ENCODE measurements at places on chromosomes 12 and 14.

DNA sequence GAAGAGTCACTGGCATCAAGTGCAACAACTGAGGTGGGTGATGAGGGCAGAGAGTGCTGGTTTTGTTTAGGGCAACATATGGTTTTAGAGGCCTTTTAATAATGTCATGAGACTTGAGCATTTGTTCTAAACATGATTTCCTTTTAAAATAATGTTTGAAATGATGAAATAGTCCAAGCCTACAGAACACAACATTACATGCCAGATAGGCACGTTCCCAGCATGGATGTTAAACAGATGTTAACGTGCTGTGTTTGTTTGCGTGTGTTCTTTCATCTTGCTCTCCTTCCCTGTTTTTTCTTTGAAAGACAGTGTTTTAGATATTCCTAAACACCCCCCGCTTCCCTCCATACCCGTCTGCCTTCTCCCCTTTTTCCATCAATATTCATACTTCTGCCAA, 82.3 kb downstream of the RGS6 start:
- no peak for DNase-seq

DNA sequence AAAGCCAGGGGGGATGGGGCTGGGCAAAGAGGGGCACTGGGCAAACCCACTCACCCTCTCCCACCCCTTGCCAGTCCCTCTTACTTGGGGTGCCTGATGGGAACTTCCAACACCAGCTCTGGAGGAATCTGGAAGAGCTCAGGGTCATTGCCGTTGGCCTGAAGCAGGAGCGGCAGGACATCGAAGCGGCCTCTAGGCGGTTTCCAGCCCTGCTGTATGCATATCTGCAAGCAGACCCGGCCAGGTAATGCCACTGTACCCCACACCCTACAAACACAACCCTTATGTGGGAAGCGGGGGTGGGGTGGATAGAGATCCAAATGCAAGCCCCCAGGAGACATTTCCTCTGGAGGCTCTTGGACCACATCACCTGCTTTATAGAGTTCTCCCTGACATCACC, 83.6 kb downstream of the NOS1 start:
- no peak for DNase-seq

DNA sequence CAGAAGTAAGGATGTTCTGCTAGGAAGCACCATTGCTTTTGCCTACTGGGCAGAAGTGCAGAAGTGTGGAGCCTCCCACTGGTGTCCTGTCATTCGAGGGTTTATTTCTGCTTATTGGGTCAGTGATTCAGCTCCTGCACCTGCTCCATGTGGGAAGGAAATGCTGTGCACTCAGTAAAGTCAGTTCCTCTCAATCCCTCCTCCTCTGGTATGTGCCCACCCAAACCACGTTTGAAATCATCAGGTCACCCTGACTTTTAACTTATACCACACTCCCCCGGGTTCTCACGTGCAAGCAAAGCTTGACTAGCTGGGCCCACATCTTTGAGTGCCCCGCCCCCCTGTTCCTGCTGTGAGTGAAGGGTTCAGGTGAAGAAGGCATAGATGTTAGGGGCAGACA, 223.7 kb downstream of the CHST11 start:
- no peak for DNase-seq

DNA sequence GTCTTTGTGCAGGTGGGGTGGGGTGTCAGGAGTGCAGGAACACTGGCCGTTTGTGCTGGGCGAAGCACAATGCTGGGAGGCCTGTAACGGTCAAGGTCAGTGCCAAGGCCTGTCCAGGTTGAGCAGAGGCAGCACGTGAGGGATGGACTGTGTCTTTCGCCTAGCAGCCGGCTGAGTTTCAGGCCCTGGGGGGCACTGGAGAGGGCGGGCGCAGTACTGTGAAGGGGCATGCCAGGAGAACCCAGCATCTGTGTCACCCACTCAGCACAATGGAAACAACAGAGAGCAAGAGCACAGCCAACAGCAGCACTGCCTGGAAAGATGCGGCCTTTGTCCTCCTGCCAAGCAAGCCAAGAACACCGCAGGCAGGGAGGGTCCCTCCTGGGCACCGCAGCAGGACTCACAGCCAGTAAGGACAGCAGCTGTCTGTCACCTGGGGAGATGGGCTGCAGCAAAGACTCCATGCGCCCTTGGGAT, 25.2 kb downstream of the SLC25A47 start:
- DNase-seq = no peak

GRCh38 chr12:56571121-56571520, 49.5 kb downstream of the RBMS2 start:
- DNase-seq = no peak

DNA sequence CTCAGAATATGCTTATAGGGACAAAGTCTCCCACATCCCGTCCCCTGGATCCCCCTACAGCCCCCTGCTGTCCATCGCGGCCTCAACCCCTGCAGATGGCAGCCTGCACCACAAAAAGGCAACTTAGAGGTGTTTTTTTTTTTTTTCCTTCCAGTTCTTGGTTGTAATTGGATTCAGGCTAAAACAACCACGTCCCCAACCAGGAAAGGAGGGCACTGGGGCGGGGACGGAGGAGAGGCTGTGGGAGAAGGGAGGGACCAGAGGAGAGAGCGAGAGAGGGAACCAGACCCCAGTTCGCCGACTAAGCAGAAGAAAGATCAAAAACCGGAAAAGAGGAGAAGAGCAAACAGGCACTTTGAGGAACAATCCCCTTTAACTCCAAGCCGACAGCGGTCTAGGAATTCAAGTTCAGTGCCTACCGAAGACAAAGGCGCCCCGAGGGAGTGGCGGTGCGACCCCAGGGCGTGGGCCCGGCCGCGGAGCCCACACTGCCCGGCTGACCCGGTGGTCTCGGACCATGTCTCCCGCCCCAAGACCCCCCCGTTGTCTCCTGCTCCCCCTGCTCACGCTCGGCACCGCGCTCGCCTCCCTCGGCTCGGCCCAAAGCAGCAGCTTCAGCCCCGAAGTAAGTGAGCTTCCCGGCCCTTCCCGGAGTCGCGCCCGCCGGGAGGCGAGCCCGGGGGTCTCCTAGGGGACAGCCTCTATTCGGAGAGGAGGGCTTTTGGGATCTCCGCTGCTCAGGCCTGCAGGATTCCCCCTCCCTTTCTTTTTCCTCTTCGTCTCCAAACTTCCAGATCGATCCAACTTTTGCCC, at the start of gene MMP14:
Gene MMP14, plus strand, starts transcription at position 285 of the 813 bp plus-strand sequence. Its CDS starts 233 bp downstream, at position 518.
- no peak for DNase-seq

DNA sequence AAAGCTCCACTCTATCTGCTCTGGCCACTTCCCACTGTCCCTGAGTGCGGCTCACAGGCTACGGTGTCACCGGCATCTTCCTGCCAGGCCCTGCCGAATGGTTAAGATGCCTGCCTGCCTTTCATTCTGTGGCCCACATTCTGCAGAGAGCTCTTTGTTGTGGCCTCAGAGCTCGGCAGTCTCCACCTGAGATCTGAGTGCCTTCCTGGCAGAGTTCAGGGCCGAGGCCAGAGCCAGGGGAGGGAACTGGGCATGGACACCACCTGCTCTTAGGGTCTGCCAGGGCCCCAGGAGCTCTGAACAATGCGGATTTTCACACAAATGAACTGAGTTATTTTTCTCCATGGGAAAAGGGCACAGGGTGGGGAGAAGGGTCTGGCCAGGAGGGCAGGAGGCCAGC, 127.2 kb downstream of the RBM19 start:
- no peak for DNase-seq

DNA sequence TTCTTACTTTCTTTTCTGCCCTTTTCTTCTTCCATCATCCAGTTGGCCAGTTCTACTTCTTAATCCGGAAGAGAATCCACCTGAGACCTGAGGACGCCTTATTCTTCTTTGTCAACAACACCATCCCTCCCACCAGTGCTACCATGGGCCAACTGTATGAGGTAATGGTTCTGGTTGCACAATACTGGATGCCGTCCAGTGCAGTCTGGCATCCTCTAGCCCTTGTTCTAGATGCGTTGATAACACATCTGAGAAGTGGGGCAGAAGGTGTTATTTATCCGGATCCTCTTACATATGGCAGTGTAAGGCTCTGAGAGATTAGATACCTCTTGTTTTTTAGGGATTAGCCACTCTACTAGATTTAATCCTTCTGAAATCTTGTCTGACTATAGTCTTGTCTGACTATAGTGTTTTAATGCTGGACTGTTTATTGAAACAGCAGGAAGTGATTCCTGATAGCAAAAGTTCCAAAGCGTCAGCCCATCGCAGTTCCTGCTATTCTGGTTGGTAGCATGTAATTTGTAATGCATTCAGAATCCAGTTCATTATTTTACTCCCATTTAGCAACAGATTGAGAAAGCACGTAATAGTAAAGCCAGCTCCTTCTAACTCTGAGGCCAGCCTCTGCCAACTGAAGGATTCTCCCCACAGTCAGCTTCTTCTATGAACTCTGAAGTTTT, 7.9 kb downstream of the GABARAPL1 start:
- no peak for DNase-seq

- no peak for DNase-seq
These were observed 602 bp downstream of the PMEL start for GRCh38 chr12:55965240-55965639.

GRCh38 chr12:5433081-5433844, 1.4 kb downstream of the NTF3 start:
- DNase-seq = no peak

DNA sequence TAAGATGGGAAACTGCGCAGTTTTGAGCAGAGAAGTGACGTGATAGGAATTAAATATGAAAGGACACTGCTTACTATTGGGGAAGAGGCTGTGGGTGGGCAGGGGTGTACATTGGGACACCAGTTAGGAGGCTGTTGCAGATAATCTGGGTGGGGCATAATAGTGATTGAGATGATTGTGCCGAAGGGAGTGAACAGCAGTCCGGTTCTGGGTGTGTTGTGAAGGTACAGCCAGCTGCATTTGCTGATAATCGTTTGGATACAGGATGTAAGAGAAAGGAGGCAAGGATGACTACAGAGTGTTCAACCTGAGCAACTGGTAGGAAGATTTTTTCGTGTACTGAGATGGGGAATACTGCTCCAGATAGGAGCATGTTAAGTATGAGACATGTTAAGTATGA, 205.2 kb upstream of the NEDD1 start:
- no peak for DNase-seq

- no peak for DNase-seq
These were observed 77.2 kb upstream of the PRICKLE1 start for GRCh38 chr12:42666671-42667243.

DNA sequence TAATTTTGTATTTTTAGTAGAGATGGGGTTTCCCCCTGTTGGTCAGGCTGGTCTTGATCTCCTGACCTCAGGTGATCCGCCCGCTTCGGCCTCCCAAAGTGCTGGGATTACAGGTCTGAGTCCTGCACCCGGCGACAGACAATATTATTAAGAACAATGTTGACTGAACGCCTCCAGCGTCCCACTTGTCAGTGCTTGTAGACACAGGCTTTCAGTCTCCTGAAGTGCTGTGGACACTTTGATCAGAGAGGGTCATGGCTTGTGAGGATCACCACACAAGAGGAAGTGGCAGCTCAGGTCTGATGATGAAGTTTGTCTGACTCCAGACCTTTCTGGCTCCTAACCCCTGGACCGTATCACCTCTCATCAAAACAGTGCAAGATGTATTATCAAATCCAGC, 114.6 kb downstream of the CHST11 start:
- no peak for DNase-seq

- no peak for DNase-seq
These were observed 59.2 kb downstream of the PPFIBP1 start for GRCh38 chr12:27583057-27583797.

GRCh38 chr14:96821501-96821900, 24.3 kb downstream of the VRK1 start:
- DNase-seq = no peak

- no peak for DNase-seq
These were observed 8.7 kb downstream of the TMEM253 start for GRCh38 chr14:21109377-21110138.

GRCh38 chr12:92899386-92900001, 29.6 kb downstream of the EEA1 start:
- no peak for DNase-seq

- DNase-seq = no peak
These were observed 109.0 kb upstream of the ATP2B1 start for GRCh38 chr12:89817501-89818226.

GRCh38 chr14:42028607-42029006, 421.9 kb downstream of the LRFN5 start:
- DNase-seq = no peak

GRCh38 chr12:72102150-72102549, 163.5 kb downstream of the TPH2 start:
- DNase-seq = no peak

DNA sequence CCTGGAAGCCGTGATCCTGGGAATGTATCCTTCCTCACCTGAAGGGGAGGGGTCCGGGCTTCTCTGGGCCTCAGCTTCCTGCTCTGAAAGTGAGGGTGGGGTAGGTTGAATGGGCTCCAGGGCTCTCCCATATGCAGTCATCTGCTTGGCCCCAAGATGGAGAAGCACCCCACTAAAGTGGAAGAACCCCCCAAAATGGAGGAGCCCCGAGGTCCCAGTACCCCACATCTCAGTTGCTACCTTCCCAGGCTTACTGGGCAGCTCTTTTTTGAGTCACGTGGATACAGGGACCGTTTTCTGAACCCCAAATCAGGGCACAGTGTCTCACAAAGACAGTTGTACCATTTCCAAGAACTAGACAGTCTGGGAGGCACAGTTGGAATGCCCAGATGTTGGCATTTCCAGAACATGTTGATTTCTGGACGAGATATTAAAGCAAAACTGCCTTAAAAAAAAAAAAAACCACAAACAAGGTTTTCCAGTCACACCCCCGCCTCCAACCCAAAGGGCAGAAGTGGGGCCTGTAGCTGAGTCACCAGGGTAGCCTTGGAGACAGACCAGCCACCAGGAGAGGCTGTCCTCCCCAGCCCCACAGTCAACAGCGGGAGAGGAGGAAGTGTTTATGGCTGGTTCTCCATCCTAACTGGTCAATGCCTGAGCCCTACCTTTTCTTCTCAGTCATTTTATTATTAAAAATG, 12.1 kb downstream of the VASH1 start:
- no peak for DNase-seq

DNA sequence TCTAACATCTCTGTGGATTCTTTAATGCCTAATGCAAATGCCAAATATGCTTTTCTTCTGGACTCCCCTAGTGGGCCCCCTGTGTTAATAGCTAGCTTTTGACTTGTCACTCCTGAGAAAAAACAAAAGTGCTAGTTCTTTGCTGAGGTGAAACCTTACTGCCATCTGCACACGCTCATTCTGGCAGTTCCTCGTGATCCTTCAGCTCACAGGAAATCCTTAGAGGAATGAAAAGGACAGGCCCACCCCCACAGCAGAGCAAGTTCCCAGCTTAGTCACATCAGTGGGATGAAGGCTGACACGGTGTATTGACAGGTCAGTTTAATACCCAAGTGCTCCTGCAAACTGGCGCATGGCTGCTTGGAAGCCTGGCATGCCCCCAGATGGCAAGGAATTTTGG, 165.1 kb upstream of the ATP2B1 start:
- no peak for DNase-seq

- DNase-seq = no peak
These were observed 18.7 kb upstream of the FBRSL1 start for GRCh38 chr12:132471011-132471857.

GRCh38 chr12:4562034-4562657, at the start of gene DYRK4:
TSS of gene DYRK4 (plus strand) at chr12:4562208. CDS start at chr12:4562246, 38 bp downstream.
- DNase-seq = no peak

DNA sequence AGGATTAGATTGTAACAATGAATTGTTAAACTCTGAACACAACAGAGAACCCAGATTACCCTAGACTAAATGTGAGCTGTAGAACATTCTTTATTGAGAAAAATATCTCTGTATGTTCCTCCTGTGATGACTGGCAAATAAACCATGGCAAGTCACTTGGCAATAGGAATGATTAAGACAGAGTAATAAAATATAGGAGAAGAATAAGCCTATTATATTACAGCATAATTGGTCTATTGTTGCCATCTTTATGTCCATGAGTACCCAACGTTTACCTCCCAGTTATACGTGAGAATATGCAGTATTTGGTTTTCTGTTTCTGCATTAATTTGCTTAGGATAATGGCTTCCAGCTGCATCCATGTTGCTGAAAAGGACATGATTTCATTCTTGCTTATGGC, 211.2 kb upstream of the AVPR1A start:
- no peak for DNase-seq
